ENCODE measurements at places on chromosomes 12 and 14.

GRCh38 chr12:90055071-90055470 is 346.4 kb upstream of the ATP2B1 start:
- DNase-seq, result no peak

DNA sequence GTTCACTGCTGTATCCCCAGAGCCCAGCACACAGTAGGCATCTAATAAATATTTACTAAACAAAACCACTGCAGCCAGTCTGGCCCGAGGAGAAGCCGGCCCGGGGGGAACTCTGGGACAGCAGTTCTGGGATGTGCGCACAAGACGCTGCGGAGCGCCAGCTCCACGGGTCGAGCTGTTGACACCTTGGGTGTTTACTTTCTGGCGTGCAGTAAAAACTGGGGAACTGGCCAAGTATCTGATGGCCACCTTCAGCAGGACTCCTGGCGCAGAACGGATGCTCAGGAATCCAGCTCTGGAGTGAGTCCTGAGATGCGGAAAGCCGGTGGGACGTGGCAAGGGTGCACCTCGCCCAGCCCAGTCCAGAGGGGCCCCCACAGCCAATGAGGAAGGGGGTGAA is 65.6 kb downstream of the NCOR2 start:
- no peak for DNase-seq

DNA sequence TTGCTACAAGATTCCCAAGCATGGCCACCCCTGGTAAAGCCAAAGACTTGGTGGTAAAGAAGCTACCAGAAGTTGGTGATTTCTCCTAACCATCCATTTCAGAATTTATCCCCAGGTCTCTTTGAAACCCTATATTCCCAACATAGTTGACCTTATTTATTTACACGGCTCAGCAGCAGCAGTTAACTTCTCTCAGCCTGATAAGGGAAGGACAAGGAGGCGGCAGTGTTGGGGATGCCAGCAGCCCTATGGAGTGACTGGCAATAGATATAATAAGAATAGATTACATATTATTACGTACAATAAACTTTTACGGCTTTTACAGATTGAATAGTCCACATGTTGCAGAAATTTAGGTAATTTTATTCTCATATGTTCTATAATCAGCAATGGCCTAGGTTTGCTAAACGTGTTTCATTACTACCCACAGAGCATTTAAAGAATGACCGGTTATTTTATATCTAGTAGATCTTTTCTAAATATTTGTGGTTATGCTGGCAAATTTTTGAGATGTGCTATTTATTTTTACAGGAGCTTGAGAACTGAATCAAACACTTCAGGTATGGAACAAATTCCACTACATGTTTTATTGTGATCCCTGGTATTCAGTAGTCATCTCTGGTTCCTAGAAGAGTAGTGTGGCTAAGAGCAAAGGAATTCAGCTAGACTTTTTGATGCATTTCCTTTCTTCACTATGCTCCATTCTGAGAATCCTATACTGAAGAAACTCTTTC is 19.8 kb upstream of the PALS1 start:
- DNase-seq, result no peak

DNA sequence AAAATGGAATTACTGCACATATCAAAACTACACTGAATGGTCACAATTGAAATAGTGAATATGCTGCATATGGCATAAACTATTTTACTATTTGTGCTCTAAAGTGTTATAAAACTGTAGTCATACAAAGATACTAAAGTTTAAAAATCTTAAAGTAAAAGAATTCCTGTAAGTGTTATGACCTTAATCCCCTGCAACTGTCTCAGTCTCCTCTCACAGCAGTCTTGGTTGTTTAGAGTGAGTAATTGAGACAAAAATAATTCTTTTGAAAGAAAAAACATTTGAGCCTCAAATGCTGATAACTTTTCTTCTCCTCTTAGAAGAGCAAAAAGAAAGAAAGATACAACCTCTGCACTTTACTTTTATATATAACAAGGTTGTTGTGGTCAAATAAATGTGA is 99.9 kb downstream of the SYT1 start:
- DNase-seq, result no peak

DNA sequence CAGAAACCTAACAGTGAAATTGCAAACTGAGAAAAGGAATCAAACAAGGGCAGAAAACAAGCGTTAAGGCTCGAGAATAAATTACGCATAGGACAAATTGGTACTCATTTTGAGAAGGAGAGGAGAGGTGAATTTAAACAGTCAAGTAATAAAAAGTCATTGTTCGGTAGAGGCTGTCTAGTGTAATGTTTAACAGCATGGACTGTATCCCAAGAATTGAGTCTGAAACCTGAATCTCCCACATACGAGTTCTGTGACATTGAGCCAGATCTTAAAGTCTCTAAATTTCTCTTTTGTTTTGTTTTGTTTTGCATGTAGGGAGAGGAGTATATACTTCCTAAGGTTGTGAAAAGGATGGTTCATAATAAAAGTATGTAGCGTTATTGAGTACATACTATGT is 216.5 kb upstream of the BTG1 start:
- DNase-seq, result no peak

GRCh38 chr12:116595186-116595585 is 36.0 kb downstream of the MAP1LC3B2 start:
- DNase-seq, result no peak

DNA sequence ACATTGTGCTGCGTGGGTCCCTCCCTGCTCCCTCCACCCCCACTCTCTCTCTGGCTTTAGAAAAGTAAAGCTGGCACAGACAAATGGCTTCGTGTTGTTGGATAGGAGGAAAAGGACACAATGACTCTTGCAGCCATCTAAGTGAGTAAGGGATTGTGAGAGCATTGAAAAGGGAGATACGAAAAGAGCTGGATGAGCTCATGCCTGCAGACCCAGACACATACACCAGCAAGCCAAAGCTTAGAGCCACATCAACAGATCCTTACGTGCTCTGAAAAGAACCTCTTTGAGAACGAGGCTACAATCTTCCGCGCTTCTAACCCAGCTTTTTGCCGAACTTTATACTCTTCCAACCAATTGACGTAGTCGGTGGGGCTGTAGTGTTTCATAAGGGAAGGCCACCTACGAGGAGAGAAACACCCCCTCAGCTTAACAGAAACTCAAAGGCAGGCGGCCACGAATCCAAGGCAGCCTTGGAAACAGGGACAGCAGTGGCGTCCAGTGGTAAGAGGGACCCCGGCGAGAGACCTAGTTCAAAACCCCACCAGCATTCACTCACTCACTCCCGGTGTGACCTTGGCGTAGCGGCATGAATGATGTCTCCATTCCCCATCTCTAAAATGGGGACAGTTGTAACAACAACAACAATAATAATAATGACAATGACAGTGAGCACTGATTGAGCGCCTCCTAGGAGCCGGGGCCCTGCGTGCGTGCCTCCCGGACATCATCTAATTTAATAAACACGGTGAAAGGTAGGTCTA is 1.1 kb downstream of the FBXO21 start:
- no peak for DNase-seq

- DNase-seq, result no peak
Observed at GRCh38 chr14:81450100-81450531, 50.0 kb upstream of the STON2 start.

DNA sequence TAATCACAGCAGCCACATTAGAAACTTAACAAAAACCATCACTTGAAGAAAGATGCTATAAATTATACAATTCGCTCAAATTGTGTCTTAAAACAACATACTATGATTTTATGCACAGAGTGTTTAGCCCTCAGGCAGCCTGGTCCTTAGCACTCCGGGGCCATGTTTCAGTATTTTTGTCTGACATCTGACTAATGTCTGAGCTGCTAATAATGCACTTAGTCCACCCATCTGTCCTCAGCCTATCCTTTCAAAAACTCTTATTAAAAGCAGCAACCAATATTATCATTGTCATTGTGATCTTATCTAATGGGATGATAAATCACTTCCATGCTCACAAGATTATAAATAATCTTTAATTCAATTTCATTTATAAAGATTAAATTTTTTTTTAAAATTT is 602.7 kb upstream of the FOXG1 start:
- no peak for DNase-seq

GRCh38 chr14:81991998-81992397 is 458.3 kb upstream of the SEL1L start:
- DNase-seq, result no peak

DNA sequence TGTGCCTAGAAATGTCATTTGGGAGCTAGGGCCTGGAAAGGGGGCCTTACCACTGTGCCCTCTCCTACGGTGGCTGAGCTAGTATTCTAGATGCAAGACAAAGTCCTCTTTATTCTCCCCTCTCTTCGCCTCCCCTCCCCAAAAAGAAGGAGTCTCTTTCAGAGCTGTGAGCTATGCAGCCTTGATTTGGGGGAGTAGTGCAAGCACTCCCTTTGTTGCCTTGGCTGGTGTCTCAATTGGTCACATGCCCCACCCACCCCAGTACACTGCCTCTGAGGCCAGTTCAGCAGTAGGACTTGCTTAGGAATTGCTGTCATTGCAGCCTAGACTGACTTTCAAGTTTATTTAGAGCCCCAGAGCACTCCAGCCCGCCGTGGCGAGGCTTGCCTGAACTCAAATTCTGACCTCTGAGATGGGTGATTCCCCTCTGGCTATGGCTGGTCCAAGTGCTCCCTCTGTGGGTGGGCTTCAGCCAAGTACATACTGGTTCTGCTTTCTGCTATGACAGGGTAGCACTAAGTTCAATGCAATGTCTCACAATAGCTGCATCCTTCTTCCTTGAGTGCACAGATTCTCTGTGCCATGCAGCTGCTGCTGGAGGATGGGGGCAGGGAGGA is 37.0 kb upstream of the FBXO33 start:
- peak; percentile 36 for DNase-seq

DNA sequence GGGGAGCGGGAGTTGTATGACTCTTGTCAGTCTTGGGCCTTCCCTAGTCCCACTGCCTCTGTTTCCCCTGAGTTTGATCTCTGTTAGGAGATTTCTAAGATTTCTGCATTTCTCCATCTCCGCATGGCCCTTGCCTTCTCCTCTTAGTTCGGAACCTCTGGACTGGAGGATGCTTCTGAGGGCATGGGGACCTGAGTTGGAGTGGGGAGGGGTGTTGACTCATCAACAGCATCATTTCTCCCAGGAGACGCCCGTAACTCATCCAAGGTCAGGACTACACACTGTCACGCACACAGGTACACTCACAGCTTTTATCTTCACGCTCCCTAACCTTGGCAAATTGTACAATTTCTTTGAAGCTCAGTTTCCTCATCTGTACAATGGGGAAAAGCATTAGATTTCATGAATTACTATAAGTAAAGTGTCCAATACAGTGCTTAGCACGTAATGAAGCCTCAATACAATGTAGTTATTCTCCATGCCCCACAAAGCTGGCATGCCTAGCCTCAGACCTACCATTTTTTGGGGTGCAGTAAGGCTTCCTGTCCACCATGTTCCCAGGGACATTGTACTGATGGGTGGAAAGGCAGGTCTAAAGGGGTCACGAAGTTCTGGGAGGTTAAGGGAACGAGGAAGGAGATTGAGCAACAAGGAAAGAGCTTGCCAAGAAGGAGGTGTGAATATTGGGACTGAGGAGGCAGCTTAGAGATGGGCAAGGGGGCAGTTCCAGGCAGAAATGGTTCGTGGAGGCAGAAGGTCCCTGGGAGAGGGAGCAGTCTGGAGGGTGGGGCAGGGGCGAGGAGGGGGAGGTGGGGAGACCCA is 600 bp upstream of the LAG3 start:
- DNase-seq, result no peak

DNA sequence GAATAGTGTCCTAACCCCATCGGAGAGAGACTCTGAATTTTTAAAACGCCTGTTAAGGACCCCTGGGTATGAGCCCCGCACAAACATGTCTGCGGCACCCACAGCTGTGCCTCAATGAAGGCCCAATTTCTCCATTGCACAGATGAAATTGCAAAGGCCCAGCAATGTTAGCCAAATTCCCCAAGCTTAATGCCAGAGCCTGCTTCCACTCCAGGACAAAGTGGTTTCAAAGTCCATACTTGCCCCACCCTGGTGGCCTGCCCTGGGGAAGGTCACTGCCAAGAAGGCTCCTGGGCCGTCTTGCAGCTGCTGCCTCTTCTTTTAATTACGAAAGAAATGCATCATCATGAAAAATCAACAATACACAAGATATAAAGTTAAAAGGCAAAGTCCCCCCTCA is 1179.7 kb downstream of the VRK1 start:
- peak; percentile 51 for DNase-seq

DNA sequence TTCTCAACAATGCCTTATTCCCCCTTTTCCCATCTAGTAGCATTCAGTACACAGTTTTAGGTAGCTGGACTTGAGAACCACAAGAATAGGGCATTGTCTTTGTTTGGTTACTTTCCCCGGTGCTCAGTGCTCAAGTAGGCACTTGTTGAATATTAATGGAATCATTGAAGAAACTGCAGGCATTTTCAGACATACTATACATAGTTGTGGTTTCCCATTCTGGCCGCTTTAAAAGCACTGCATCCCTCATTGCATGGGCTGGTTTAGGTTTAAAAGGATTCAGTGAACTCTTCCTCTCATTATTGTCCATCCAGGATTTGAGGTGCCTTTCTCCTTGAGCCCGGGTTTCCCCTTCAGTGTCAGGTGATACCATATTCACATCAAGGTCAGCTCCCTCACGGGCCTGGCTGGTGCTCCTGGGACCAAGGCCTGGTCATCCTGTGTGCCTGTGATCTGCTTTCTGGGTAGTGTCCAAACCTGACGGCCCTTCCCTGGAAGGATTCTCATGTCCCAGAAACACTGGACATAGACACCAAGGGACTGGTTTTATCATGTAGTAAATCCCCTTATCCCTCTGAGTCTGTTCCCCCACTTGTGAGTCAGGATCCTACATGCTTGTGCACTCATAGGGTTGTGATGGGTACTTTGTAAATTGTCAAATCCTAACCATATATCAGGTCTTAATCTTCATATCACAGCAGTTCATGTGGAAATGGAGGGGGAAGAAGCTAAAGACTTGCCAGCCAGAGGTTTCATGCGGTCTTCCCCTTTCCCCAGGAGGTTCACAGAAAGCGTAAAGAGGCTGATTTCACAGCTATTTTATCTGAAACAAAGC is 7.4 kb downstream of the TCP11L2 start:
- DNase-seq, result no peak

- no peak for DNase-seq
Observed at GRCh38 chr12:38411426-38411825, 94.9 kb downstream of the ALG10B start.

DNA sequence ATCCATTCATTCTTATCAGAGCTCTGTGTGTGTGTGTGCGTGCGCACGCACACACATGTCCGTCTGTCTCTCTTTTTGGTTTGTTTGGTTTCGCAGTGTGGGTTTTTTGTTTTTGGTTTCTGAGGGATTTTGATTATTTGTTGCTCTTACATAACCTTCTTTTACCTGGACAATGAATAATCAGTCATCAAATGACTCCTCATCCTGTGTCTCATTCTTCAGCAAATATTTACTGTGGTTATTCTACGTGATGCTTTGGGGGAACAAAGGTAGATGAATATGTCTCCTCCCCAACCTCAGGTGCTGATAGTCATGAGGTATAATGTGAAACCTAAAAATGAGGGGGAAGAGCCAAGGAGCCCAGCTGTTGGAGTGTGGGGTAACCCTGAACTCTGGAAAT is 92.4 kb downstream of the SAMD4A start:
- DNase-seq, result no peak

DNA sequence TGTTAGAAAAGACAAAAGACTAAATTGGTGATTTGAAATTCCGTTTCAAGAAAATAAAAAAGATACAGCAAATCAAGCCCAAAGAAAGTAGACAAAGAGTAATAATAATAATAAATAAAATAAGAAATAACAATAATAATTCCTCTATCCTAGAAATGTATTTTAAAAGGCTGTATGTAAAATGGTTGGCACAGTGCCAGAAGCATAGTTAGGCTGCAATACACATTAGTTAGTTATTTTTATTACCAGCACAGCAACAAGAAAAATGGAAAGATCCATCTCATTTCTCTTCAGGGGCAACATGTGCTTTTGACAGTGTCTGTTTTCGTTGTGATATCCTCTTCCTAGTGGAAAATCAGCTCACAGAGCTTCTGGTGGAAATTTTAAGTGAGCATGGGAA is 174.1 kb upstream of the TMTC1 start:
- no peak for DNase-seq

GRCh38 chr12:9673404-9674225 is 4.1 kb downstream of the CLEC2D start:
- peak; percentile 74 for DNase-seq

All from activated naive CD8-positive, alpha-beta T cell treated with anti-CD3 and anti-CD28 coated beads, Interleukin-2, amount 10 ng/mL, durations not matched to agents 7 days and 5 days (primary cell).